ENCODE measurements at places on chromosomes 13 and 19.

DNA sequence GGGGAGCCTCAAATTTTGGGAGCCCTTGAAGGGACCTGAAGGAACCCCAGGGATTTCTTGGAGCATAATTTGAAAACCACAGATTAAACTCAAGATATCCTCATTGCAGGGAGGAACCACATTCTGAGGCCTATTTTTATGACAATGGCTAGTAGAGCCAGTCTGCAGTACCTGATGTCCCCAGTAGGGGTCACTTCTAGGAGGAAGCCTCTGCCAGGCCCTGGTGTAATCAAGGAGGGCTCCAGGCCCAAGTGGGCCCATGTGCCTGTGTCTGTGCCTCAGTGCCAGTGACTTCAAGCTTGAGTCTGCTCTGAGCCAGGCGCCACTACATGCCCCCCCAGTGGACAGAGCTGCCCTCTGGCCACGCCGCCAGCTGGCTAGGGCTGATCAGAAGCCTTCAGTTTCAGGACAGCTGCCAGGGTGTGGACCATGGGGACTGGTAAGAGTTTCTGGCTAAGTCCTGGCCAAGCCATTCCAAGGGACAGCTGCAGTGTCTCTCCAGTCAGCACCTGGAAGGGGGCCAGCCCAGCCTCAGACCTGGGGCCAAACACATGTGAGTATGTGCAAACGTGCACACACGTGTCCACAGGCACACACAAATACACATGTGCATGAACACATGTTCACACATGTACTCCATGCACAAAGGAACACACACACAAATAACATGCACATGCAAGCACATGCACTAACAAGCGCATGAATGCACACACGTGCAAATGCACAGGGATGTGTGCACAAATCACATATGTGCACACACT lies 20.5 kb upstream of the SLC7A10 start:
- DNase-seq, result no peak

GRCh38 chr19:56294549-56294948 lies 20.1 kb downstream of the ZSCAN5A start:
- no peak for DNase-seq

DNA sequence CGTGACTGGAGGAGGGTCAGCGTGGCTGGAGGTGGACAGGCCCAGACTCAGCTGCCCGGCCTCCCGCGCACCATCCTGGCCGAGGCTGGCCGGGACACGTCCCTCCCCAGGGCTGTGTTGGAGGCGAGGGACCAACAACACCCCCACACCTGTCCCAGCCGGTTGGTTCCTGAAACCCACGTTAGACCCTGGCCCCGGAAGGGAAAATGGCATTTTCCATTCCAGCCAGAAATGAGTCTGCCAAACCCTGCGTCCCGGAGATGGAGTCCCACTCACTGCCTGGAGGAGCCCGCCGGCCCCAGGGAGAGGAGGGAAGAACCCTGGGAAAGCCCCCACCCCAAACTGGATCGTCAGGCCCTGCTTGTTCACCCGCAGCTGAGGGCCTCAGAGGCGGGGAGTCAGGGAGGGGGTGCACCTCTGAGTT lies 4.8 kb upstream of the WDR18 start:
- no peak for DNase-seq

GRCh38 chr19:651991-652390 lies 11.0 kb downstream of the RNF126 start:
- DNase-seq, result no peak

DNA sequence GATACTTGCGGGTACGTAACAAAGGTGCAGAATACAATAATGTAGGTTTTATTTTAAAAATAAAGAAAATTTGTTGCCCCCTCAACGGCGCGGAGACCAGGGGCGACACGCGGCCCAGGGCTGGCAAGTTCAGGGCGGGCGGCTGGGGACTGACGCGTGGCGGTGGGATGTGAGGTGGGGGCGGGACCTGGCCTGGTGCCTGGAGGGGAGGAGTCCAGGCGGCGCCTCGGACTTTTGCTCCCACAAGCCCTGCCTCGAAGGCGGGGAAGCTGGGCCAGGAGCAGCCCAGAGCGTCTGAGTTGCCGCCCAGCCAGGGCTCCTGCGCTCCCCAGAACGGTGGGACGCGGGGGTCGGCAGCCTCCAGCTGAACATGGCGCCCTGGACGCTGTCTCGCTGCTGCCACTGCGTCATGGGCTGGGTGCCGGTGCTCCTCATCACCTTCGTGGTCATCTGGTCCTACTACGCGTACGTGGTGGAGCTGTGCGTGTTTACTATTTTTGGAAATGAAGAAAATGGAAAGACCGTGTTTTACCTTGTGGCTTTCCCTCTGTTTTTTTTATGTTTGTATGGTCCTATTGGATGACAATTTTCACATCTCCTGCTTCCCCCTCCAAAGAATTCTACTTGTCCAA lies 1122.8 kb upstream of the ATXN8OS start:
- DNase-seq, result no peak

All from activated T-cell treated with anti-CD3 and anti-CD28 coated beads, Interleukin-2, amount 50 U/mL, for 72 hours (primary cell).